ENCODE measurements at places on chromosomes 2 and 18.

DNA sequence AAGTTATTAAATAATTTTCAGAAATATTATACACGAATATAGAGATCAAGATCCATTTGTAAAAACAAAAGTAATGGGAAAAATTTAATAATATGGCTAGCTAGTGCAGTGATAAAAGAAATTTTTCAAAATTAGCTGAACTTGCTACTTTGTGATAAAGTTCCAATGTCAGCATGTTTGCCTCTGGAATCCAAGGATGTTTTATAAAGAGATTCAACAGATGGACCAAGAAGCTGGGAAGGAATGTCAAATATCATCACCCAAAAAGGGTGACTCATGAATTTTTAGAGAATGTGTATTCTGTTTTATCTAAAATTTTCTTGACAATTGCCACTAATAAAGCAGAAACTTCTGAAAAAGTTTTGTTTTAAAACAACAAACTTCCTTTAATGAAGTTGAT is 95.3 kb downstream of the FSIP2 start:
- no peak for DNase-seq

DNA sequence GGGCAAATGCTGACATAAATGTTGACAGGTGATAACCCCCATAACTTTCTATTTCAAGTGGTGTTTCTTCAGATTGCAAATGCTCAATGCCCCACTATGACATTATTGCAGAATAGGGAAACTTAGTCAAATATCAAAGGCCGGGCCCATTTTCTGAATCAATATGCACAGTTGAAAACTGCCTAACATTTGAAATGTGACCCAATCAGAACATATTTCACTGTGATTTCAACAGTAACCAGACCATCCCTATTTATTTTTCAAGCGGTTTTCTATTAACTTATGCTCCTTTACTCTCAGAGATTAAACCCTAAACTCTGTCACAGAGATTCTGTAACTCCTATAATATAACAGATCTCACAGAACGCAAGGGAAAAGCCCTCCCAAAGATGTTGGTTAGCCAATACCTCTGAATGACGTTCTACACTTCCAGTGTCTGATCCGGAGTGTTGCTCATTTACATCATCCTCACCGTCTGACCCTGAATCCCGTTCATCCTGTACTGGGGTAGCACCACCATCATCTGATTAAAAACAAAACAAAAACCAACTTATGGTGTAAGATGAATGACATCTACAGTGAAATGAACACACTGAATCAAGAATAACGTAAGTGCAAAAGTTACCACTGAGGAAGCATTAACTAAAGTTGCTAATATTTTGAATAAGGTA is 2.9 kb downstream of the IWS1 start:
- DNase-seq, result no peak

DNA sequence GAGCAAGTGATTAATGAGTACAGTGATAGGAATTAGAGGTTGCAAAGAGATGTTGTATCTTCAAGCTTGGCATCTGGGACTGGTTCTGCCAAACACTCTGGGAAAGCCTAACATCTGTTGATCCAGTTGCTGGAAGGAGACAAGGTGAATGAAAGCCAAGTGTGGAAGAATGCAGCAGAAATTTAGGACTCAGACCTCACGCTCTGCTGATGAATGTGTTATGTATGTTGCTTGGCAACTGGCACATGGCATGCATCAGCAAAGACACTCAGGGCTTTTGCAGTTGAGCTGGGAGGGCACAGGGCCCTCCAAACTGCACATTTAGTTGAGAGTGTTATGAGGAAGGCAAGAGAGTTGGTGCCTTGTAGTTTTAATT is 105.5 kb downstream of the COLEC12 start:
- no peak for DNase-seq

DNA sequence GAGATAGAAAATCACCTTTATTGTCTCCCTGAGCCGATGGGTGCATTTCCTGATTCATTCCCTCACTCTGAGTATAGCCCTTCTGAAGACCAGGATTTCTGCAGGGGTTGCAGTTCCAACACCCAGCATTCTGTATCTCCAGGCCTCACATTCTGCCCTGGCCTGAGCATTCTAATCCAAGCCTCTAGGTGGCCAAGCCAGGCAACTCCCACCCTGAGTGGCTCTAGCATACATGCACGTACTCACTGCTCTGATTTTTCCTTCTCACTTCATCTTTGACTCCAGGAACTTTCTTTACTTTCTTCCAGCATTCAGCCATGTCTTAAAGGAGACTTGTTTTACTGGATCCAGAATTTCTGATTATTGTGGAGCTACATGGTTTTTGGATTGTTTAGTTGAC is 100.7 kb upstream of the STK39 start:
- no peak for DNase-seq

GRCh38 chr2:51103205-51103604 is 71.3 kb upstream of the NRXN1 start:
- no peak for DNase-seq

Data from CD4-positive, alpha-beta T cell treated with Interleukin-15 for 1 hour (primary cell).